Pons (tissue), 1 donor: ENCODE measurements at places on chromosomes 2 and 18.

DNA sequence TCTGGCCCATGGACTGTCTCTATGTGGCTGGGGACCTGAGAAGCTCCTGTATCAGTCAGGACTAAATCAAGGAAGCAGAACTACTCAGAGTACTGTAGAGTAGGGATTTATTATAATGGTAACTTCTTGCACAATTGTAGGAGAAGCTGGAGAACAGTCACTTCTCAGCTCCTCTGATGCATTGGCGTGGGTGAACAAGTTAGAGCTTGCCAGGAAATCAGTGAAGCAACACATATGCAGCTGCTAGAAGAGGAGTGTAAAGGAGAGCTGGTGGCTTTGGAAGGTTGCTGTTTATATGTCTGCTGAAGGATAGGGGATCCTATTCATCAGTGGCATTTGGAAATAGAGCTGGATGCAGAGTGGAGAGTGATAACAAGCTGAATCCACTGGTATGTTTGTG, 215.5 kb upstream of the CWC22 start:
- DNase-seq = no peak

DNA sequence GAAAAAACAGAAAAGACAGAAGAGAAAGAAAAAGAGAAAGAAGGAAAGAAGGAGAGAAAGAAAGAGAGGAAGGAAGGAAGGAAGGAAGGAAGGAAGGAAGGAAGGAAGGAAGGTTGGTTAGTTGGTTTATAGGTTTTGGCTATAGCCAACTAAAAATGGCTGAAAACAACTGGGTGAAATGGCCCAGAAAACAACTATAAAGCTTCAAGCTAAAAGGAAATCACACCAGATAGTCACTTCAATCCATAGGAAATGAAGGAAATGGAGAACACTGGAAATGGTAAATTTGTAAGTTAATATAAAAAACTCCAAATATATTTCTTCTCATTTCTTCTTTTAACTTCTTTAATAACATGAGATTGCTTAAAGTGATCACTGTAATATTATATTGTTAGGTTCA, 118.5 kb downstream of the FBXO15 start:
- no peak for DNase-seq

DNA sequence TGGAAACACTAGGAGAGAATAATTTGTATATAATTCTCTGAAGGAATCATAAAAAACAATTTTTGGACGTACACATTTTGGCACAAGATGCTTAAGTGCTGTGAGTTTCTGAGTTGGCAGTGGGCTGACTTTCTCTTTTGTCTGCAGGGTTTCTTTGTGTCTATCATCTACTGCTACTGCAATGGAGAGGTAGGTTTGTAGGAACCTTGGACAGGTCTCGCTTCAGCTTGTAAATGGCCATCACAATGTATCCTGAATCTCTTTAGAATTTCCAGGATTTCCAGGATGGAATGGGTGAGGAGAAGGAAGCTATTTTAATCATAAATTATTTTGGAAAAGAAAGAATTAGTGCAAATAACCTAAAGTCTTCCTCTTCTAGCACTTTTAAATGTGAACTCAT, 83.9 kb downstream of the PTH2R start:
- no peak for DNase-seq

DNA sequence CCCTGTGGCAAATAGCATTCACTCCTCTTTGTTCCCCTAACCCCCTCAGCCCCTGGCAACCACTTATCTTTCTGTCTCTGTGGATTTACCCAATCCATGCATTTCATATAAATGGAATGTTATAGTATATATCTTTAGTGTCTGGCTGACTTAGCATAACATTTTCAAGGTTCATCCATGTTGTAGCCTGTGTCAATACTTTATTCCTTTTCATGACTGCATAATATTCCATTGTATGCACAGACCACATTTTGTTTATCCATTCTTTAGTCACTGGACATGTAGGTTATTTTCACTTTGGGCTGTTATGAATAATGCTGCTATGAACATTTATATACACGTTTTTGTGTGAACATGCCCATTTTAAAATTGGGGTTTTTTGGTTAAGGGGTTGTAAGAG, 42.8 kb downstream of the TET3 start:
- DNase-seq = no peak

DNA sequence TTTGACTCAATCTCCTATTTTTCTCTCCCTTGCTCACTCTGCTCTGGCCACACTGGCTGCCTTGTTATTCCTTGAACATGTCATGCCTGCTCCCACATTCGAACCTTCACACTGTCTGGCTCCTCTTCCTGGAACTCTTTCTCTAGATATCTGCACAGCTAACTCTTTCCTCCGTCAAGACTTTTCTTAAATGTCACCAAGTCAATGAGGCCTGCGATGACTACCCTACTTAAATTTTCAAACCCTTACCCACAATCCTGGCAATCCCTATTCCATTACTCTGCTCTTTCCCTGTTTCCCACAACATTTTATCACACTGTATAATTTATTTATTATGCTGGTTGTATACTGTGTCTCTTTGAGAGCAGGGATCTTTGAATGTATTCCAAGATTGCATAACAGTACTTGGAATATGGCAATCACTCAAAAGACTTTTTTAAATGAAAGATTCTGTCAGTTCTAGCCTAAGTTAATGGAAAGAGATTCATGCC, 206.2 kb downstream of the SRBD1 start:
- DNase-seq = no peak

DNA sequence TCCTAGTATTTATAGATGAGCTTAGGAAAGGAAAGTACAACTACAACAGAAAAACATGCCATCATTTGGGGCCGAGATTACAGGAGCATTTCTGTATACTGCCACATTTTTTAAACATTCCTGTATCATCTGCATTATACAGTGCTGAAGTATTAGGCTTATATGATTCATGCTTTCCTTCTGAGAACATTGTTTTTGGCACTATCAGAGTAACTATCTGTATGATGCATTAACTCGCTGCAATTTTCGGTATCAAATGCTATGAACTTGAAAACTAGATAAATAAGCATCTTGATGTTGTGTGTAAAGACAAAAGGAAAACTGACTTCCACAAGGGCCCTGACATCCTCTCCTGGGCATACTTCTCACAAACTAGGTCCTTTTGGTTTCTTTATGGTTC, 102.0 kb downstream of the RIT2 start:
- DNase-seq = no peak

DNA sequence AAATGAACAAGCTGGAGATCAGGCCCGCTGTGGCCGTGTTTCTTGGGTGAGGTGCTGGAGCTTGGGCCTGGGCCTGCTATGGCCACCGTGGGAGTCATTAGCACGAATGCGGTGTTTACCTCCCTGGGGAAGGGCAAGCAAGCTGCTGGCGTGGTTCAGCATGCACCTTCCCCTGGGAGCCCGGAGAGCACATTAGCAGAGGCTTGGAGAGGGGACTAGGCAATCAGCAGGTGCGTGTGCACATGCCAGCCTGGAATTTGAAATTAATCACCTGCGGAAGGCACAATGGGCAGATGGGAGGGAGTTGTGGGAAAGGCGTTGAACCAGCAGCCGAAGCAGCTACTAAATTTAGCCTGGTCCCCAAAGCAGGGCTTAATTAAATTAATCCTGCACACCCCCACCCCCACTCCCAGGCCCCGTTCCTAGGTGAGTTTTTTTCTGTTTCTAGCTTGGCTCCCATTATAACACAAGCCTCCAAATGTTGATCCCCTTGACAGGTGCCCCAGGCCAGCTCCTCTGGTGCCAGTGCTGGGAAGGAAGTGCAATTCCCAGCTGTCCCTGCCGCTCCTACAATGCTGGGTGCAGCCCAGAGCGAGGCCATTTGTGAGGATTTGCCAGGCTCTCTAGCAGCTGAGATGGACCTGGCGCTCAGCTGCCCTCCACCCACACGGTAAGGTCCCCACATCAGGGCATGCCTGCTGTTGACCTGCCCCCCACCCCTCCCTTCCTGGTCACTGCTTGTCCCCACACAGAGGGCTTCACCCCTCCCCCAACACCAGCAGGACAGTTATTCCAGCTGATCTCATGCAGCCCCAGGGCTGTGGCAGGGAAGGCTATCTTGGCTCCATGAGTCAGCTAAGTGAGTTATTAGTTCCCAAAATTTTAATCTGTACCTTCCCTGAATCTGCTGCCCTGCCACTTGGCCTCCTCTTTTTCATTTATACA, 115.0 kb downstream of the ZBTB7C start:
- DNase-seq = no peak

- DNase-seq = peak; percentile 16
Measured at GRCh38 chr2:140363131-140363530, 1582.9 kb upstream of the NXPH2 start.

DNA sequence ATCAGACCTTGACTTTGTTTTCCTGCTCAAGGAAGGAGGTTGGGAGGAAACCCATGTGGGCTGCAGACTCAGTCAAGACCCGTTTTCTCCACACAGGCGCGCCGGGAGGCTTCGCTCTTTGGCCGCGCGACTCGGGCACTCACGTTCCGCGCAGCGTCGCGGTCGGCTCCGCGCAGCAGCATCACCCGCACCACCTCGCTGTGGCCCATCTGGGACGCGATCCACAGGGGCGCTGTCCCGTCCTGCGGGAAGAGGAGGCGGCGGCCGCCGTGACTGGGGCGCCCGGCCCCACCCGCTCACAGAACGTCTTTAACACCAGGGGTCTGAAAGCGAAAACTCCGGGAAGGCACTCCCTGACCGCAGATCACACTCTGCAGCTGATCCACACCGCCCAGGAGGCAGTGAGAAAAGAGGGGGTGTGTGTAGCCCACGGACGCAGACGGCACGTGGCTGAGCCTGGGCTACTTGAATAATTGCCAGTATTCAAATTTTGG, 33.1 kb upstream of the NPC1 start:
- DNase-seq = no peak

GRCh38 chr2:204638471-204639194, 93.4 kb downstream of the PARD3B start:
- no peak for DNase-seq

GRCh38 chr2:226999661-227000060, 163.8 kb downstream of the RHBDD1 start:
- DNase-seq = peak; percentile 26
